Stimulated activated CD4-positive, alpha-beta T cell treated with anti-CD3 and anti-CD28 coated beads, Interleukin-12 subunit alpha, Interleukin-12 subunit beta, amount 100 ng/mL, for 48 hours (primary cell): ENCODE measurements at places on chromosomes 6 and 20.

GRCh38 chr20:59611286-59611685, 6.9 kb downstream of the PHACTR3 start:
- DNase-seq, result no peak

- no peak for DNase-seq
Measured at GRCh38 chr6:44404022-44404714, 16.7 kb downstream of the CDC5L start.

GRCh38 chr6:98601716-98602115, 232.7 kb upstream of the POU3F2 start:
- DNase-seq, result no peak

GRCh38 chr6:149451376-149452036, 33.3 kb downstream of the ZC3H12D start:
- no peak for DNase-seq

DNA sequence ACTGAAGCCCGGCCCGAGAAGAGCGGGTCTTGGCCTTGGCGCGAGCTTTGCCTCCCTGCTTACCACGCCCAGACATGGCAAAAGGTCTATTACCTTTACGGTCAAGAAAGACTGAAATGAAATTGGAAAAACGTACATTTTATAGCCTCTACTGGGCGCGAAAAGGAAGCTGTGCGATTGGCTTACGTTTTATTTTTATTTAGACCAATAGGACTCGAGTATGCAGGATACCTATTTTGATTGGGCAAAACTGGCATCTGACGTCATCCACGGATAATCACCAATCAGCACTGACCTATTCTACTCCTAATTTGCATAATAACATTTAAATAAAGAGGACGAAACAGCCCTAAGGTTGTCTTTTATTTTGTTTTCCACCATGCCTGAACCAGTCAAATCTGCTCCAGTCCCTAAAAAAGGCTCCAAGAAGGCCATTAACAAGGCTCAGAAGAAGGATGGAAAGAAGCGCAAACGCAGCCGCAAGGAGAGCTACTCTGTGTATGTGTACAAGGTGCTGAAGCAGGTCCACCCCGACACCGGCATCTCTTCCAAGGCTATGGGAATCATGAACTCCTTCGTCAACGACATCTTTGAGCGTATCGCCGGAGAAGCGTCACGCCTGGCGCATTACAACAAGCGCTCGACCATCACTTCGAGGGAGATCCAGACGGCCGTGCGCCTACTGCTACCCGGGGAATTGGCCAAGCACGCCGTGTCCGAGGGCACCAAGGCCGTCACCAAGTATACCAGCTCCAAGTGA, 97.4 kb downstream of the OR2B2 start:
- peak; percentile 72 for DNase-seq

GRCh38 chr6:80249897-80250296, 143.4 kb downstream of the BCKDHB start:
- no peak for DNase-seq
